ENCODE measurements at places on chromosomes 11 and 22. TPM values are rescaled to one million over a fixed set of nuclear protein-coding genes. Genes with fewer than 3 reads are reported as not detected.

The OR51B4 gene
- 0.11 TPM for polyA plus RNA-seq

The OR5P2 gene
- polyA plus RNA-seq, result not detected

The MMP7 gene
- polyA plus RNA-seq, result not detected

The GLYAT gene
- not detected for polyA plus RNA-seq

The NUP98 gene
- polyA plus RNA-seq, result 105 TPM

- no peak overlapping the region for H3K27ac ChIP-seq
- DNase-seq, result peak; percentile 58
- no peaks in the 10 kb centered on the region for H3K27me3 ChIP-seq
- H3K4me3 ChIP-seq, result no peak overlapping the region
Measured at GRCh38 chr11:102147015-102147414, 36.8 kb downstream of the YAP1 start.

- no peak overlapping the region for H3K27ac ChIP-seq
- H3K36me3 ChIP-seq, result no peaks in the 10 kb centered on the region
- H3K4me3 ChIP-seq, result no peak overlapping the region
- no peaks in the 10 kb centered on the region for H3K4me1 ChIP-seq
- DNase-seq, result no peak
Measured at GRCh38 chr22:43860126-43860525, 2.2 kb downstream of the SULT4A1 start.

- peaks cover 10% of the 10 kb centered on the region for H3K27me3 ChIP-seq
- no peaks in the 10 kb centered on the region for H3K36me3 ChIP-seq
- peaks cover 5% of the 10 kb centered on the region for H3K4me1 ChIP-seq
- H3K27ac ChIP-seq, result no peak overlapping the region
- no peak for DNase-seq
- no peak overlapping the region for H3K4me3 ChIP-seq
Measured at GRCh38 chr11:130179396-130180306, 20.1 kb downstream of the ST14 start.

DNA sequence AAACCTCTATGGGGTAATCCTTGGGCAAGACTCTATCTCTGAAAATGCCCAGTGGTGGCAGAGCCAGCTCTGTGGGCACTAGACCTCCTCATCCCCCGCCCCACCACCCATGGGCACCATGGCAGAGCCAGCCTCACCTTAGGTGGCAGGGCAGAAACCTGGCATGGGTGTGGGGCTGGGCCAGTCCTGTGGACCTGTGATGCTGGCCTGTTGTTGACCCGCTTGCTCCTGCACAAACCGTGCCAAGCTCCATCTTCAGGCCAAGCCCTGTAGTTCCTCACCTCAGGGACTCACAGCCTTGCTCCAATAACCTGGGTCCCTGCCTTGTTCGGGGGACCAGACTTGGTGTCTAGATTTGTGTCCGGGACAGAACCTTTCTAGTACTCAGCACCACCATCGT lies 8.9 kb upstream of the SERPINH1 start:
- H3K4me3 ChIP-seq, result no peak overlapping the region
- H3K27ac ChIP-seq, result no peak overlapping the region
- H3K4me1 ChIP-seq, result peaks cover 27% of the 10 kb centered on the region

DNA sequence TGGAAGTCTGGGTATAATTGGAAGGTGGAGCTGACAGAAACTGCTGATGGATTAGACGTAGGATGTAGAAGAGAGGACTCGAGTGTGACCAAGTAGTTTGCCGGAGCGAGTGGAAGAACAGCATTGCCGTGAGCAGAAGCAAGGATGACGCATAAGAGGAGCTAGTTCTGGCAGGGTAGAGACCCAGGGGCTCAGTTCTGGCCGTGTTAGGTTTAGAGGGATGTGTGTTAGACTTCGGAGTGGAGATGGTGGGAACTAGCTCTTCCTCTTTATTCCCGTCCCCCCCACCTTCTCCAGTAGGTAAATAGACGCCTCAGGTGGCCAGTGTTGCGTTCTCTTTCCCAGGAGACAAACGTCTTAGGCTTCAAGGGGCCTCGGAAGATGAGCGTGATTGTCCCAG lies 19.1 kb downstream of the TUB start:
- H3K27me3 ChIP-seq, result no peaks in the 10 kb centered on the region
- no peak overlapping the region for H3K27ac ChIP-seq
- peaks cover 9% of the 10 kb centered on the region for H3K4me1 ChIP-seq
- H3K36me3 ChIP-seq, result peaks cover 22% of the 10 kb centered on the region

DNA sequence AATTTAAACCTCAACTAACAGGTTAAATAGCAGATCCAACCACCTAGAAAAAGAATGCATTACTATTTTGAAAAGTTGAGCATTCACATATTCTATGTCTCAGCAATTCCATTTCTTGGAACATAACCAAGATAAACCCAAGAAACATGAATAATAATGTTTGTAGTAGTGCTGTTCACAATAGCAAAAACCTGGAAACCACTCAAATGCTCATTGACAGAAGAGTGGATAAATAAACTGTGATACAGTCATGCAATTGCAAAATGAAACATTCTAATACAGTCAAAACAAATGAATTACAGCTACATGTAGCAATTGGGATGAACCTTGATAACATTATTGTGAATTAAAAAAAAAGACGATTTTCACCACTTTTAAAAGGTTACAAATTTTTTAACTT lies 162.8 kb upstream of the TMEM45B start:
- H3K4me3 ChIP-seq, result no peak overlapping the region
- no peak overlapping the region for H3K27ac ChIP-seq
- H3K27me3 ChIP-seq, result no peaks in the 10 kb centered on the region
- peak; percentile 79 for DNase-seq
- H3K36me3 ChIP-seq, result no peaks in the 10 kb centered on the region
- H3K4me1 ChIP-seq, result no peaks in the 10 kb centered on the region

DNA sequence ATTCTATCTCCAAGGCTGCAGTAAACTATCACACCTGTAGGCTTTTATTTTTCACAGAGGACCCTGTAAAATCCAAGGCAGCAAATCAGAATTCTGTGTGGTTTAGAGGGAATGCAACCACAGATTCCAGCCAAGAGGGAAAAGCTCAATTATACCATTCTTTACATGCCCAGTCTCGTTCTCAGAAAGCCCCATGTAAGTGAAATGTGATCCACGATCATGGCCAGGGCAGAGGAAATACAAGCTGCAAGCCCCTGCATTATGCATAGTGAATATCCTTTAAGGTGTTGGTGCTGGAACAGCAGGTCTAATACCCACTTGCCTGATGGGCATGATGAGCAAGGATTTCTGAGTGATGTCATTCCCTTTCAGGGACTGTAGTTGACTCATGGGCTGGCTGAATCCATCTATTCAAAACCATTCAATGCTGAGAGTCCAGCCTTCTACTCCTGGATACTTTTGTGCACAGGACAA lies 198.7 kb upstream of the MTMR2 start:
- H3K4me3 ChIP-seq, result no peak overlapping the region
- peak; percentile 35 for DNase-seq
- H3K27ac ChIP-seq, result no peak overlapping the region
- H3K4me1 ChIP-seq, result peaks cover 6% of the 10 kb centered on the region

- DNase-seq, result no peak
- peaks cover 3% of the 10 kb centered on the region for H3K4me1 ChIP-seq
- no peak overlapping the region for H3K4me3 ChIP-seq
- H3K36me3 ChIP-seq, result no peaks in the 10 kb centered on the region
- H3K27ac ChIP-seq, result no peak overlapping the region
- peaks cover 28% of the 10 kb centered on the region for H3K27me3 ChIP-seq
Measured at GRCh38 chr11:44982496-44983062, 31.9 kb upstream of the TP53I11 start.

DNA sequence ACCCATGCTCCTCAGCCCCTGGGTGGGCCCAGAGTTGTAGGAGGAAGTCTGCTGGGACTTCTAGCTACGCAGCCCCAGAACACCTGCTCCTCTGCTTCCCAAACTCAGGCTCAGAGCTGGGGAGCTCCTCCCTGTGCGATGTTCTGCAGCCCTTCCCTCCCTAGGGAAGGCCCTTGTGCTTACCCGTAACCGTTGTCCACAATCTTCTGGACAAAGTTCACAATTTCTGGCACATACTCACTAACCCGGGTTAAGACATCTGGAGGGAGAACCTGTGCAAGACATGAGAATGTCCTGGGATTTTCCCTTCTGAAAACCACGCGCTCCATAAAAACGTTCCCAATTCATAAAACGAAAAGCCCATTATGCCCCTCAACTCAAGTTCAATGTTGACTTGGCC lies 28.4 kb downstream of the CARS1 start:
- H3K27me3 ChIP-seq, result no peaks in the 10 kb centered on the region
- H3K27ac ChIP-seq, result no peak overlapping the region
- H3K36me3 ChIP-seq, result peaks cover 61% of the 10 kb centered on the region
- no peak overlapping the region for H3K4me3 ChIP-seq
- no peaks in the 10 kb centered on the region for H3K4me1 ChIP-seq

GRCh38 chr11:68036141-68036716 lies 2.6 kb upstream of the TCIRG1 start:
- H3K27me3 ChIP-seq, result no peaks in the 10 kb centered on the region
- no peak overlapping the region for H3K4me3 ChIP-seq
- H3K36me3 ChIP-seq, result peaks cover 13% of the 10 kb centered on the region
- no peak for DNase-seq
- peaks cover 25% of the 10 kb centered on the region for H3K4me1 ChIP-seq
